Neuronal stem cell (in vitro differentiated cells): ENCODE measurements at places on chromosomes 2 and 18.

DNA sequence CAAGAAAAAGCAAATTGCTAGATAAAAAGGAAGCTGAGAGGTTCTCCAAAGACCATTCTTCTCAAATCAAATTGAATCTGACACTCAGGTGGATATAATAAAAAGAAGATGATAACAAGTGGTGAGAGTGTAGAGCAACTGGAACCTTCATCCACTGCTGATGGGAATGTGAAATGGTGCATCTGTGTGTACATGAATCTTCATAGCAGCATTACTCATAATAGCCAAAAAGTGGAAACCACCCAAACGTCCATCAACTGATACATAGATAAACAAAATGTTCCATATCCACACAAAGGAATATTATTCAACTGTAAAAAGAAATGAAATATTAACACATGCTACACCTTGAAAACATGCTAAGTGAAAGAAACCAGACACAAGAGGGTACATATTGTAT, 357.2 kb upstream of the EPHA4 start:
- DNase-seq: no peak

GRCh38 chr2:199467066-199467822, 9.5 kb upstream of the SATB2 start:
- DNase-seq: peak; percentile 26

DNA sequence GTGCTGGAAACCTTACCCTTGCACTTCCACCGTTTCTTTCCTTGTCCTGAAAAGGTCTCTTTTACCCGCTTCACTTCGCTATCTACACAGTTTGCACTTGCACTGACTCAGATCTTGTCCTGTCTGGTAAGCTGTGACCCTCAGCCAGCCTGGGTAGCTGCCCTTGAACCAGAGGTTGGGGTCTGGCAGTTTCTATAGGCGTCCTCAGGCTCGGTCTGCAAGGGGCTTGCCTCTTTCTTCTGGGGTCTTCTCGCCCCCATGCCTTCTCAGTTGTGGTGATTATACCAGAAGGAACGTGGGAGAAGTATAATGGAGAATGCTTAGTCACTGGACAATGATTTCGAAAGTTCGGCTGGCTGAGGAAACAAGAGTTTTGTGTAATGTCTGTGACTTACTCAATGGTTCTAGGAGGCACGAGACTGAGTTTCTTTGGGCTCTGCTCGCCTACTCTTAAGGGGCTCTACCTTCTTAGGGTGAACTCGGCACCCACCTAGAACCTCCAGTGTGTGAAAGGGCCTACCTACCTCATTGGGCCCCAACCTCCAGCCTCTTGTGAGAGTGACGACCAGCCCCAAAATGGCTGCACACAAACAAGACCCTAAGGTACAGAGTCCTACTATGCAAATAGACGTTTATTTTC, 6.9 kb upstream of the STAT1 start:
- DNase-seq: no peak

DNA sequence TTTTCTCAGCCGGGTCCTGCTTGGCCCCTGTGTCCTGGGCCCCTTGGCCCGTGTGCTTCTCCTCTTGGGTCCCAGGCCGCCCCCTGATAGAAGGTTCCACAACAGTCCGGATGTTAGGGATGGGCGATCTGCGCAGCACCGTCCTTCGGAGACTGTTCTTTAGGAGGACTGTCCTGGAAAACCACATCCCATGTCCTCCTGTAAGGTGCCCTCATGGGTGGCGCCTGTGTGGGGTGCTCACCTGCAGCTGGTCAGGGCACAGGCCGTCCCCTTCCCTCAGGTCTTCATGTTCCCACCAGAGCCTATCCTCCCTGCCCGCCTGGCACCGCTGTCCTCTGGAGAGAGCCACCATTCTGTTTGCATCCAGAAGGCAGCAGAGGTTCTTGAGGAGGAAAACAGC, 50.0 kb downstream of the CTDP1 start:
- DNase-seq: no peak

DNA sequence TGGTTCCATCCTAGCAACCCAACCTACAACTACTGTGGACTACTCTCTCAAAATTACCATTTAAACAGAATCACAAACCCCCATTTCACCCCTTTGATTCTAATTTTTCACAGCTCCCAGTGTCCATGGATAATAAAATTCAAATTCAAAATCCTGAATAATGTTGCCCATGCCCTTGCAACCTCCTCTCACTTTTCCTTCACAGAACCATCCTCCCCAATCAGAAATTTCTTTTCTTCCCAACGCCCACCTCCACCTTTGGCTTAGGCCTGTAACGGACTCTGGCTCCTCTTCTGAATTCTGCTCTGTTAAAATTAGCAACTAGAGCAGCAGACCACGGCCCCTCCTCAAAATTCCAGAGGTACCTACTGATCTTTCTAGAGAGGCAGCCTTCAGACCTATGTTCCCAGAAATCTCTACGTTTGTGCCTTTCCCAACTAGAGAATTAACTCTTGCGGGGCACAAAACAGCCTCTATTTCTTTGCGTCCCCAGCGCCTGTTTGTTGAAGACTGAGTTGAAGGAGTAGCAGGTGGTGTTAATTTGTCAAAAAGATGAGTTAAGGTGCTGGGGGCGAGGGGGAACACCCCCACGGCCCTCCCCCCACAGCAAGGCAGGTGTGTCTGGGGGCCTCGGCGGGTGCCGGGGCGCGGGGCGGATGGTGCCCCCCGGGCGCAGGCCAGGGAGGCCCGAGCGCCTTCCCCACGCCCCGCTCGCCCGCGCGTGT, 428 bp upstream of the MAP3K20 start:
- no peak for DNase-seq

- no peak for DNase-seq
Measured at GRCh38 chr18:47680488-47680887, 250.0 kb downstream of the SMAD2 start.

GRCh38 chr18:36519358-36519757, 221.8 kb downstream of the FHOD3 start:
- DNase-seq: no peak
